WTC11 (cell line): ENCODE measurements at places on chromosomes 16 and 17. TPM values are rescaled to one million over a fixed set of nuclear protein-coding genes. Genes with fewer than 3 reads are reported as not detected.
A peak's percentile ranks its signal among the peaks of the same experiment; 100 is the strongest.

Gene LITAFD
- total RNA-seq, result not detected in 3 replicates

Gene KRT36
- total RNA-seq, result not detected in 3 replicates

Gene RAB37
- total RNA-seq, result 8.8 to 9.4 TPM (median 8.9 TPM) in 3 replicates

Gene SRSF2
- total RNA-seq, result 355 to 410 TPM (median 407 TPM) in 3 replicates

DNA sequence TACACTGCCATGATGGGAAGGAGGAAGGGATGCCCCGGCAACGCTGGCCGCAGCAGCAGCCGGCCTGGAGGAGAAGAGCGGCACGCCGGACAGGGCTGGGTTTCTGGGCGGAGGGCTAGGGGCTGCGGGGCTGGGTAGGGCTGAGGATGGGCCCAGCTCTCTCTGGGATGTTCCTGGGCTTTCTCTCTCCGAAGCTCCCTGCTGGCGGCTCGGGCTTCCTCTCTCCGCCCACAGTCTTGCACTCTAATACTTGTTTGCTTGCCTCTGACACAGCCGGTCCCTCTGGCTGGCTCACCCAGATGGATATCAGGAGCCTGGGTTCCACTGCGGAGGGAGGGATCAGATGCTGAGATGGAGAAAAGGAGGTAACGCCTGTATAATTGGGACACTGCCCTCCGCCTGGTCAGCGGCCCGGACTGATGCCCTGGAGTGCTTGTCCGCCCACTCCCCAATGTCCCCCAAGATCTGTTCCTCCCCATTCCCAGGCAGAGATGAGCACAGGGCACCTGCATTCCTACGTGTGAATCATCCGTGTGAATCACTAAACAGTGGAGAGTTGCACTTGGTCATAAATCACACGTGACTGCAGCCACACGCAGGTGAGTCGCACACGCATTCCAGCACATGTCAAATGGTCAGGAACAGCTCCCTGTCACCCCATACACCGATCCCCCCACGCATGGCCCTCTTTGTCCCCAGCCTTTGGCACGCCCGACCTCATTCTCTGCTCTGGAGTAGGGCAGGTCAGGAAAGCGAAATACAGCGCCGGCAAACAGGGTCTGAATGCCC lies at the start of gene ALOXE3:
Gene ALOXE3 (minus strand): TSS at position 535 of the 789 bp plus-strand sequence. CDS start 524 bp downstream, at position 11.
- H3K4me1 ChIP-seq, result peaks cover 3% of the 10 kb centered on the region
- H3K27me3 ChIP-seq, result peaks cover 73% of the 10 kb centered on the region
- 0 out of 2 replicates have a peak within 1 kb of the TSS, but pooled peaks have one; percentile 69 for H3K27ac ChIP-seq
- peak within 1 kb of the TSS; percentile 85 for H3K4me3 ChIP-seq
- no peaks in the 10 kb centered on the region for H3K36me3 ChIP-seq

DNA sequence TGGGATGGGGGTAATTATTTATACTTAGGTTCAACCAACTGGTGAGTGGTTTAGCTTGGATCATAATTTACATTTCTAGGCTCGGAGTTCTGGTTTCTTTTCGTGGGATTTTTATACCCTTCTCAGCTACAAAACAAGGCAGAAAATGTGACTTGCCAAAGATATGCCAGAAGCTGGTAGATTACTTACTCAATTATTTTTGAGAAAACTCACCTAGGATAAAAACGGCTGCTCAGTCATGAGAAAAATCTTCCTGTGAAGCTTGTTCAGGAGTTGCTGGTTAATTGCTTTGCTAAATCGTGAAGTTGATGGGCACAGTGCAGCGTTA lies 1.1 kb downstream of the NDEL1 start:
- no peaks in the 10 kb centered on the region; the same call in 1 of the 2 replicates for H3K27me3 ChIP-seq
- peak overlapping the region; percentile 96 for H3K27ac ChIP-seq
- H3K36me3 ChIP-seq, result peaks cover 6% of the 10 kb centered on the region

GRCh38 chr17:46720408-46720807 lies 98.1 kb downstream of the WNT3 start:
- no peaks in the 10 kb centered on the region for H3K36me3 ChIP-seq
- no peaks in the 10 kb centered on the region for H3K4me1 ChIP-seq
- H3K27ac ChIP-seq, result peak overlapping the region; percentile 26; the same call in 1 of the 2 replicates
- DNase-seq, result no peak
- no peak overlapping the region for H3K4me3 ChIP-seq
- H3K27me3 ChIP-seq, result no peaks in the 10 kb centered on the region

DNA sequence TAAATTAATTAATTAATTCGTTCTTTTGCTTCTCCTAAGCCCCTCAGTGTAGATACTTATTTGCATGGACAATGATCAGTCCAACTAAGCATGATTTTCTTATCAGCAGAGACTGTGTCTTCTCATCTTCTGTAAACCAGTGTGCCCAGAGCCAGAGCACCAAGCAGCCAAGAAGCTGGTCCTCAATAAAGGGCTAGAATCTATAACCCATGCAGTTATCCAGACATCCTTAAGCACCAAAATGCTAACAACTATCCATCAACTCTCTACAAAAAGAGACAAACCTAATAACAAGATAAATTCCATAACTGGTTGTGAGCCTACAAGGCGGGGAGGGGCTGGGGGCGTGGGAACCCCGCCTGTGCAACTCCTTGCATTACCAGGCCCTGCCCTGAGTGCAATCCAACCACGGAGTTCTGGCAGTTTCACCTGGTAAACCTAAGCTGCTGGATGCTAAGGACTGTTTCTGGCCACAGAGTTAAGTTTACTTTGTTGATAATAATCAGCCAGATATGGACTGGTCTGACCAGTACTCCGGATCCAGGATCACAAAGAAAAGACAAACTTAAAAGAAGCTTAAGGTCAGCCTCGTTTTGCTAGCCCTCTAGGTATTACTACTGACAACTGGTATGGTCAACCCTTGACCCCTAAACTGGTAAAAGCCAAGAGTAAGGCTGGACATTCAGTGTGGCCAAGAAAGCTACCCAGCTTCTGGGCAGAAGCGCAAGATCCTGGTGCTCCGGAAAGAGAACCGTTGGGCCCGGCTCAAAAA lies 51.5 kb downstream of the ZFHX3 start:
- H3K4me3 ChIP-seq, result no peak overlapping the region
- no peak overlapping the region for H3K27ac ChIP-seq
- H3K4me1 ChIP-seq, result peaks cover 29% of the 10 kb centered on the region
- H3K36me3 ChIP-seq, result peaks cover 12% of the 10 kb centered on the region

DNA sequence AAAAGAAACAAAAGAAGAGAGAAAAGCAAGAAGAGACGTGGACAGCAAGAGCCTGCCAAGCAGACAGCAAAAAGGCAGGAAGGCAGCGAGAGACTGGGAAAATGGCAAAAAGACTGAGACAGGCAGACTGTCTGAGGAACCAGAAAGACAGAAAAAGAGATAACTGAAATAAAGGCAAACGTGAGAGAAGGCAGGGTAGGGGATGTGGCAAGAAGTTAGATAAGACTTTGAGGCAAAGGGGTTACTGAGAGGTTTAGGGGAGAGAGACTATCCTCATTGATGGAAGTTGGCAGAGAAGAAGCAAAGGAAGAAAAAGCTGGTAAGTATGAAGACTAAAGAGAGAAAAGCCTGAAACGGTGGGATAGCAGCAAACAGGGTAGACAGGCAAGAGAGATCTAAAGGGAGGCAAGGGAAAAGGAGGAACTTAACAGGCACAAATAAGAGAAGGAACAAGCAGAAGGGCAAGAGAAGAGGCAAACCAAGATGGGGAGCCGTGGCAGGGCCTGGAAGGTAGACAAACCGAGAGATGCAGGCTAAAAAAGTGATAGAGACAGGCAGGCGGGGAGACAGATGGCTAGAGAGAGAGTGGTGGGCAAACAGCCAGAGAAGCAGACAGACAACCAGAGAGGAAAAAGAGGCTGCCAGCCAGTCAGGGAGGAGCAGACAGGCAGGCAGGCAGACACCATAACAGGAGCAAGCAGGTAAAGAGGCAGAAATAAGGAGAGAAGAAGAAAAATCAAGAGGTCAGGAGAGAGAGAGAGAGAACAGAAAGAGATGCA lies 7.1 kb upstream of the CHD3 start:
- DNase-seq, result no peak
- no peak overlapping the region for H3K4me3 ChIP-seq
- no peaks in the 10 kb centered on the region for H3K36me3 ChIP-seq
